Jurkat, Clone E6-1 (cell line): ENCODE measurements at places on chromosomes 2 and 18.

- no peak for DNase-seq
Observed at GRCh38 chr2:32363597-32363996, 6.8 kb downstream of the BIRC6 start.

DNA sequence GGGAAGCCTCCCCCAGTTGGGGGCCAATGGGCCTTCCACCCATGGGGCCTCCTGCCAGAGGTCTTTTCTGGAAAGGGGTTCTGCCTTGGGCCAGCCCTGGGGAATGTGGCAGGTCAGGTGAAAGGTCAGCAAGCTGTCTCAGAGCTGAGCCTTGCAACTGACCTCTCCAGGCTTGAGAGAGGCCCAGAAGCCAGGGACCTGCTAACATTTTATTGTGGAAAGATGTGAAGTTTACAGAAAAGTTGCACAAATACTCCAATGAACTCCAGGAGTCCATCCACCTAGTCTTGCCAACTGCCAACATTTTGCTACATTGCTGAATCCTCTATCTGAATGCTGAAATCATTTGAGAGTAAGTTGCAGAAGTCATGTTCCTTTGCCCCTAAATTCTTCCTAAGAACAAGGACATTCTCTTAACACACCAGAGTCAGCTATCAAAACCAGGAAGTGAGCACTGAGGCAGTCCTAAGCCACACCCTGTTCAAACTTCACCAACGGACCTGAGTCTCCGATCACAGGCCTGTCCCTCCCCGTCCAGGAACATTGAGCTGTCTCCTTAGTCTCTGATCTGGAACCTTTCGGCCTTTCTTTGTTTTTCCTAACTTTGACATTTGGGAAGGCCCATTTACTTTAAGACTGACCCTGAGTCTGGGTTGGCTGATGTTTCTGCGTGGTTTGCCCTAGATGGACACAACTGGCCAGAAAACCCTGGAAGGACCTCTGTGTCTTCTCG, 4.0 kb downstream of the SNORC start:
- no peak for DNase-seq

DNA sequence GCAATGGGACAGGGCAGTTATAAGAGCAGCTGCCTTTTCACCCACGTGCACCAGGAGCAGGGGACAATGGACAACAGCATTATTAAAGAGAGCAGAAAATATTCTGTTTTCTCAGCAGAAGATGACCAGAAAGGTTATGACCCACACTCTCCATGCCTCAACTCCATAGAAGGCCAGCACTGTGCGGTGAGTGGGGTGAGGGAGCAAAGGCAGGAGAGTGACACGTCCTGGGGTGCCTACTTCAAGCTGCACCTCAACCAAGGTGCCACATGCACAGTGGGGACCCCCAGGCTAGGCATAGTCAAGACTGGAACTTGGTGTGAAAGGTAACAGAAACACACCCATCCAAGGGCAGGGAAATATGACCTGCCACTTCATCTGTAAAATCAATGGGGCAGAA, 50.4 kb downstream of the POLR1A start:
- DNase-seq: no peak

DNA sequence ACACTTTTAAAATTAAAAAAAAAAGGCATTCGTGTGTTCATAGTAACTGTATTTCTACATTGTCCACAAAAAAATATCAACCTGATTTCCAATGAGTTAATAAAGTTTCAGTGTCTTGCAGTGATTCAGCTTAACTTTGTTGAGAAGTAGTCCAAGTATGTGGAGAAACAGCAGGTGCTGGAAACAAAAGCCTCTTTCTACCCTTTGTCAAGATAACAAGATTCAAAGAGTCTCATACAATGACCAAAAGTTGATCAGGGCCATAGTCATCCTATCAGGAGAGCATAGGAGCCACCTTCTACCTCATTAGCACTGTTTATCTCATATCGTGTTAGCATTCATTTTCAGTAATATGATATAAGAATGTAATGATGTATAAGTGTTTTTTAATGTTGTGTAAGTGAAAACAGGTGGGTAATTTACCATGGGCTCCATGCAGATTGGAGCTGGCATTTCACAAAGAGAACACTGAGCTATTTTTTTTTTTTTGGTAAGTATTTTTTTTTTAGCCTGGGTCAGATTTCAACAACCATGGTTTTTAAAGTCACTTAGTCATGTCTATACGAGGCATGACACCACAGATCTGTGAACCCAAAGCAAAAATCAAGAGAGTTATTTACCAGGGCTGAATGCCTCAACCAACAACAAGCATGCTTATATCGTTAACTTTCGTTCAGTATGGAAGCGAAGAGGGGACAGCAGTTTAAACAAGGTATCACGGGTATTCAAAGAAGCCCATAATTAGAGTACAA, 165.0 kb upstream of the ZNF521 start:
- no peak for DNase-seq

DNA sequence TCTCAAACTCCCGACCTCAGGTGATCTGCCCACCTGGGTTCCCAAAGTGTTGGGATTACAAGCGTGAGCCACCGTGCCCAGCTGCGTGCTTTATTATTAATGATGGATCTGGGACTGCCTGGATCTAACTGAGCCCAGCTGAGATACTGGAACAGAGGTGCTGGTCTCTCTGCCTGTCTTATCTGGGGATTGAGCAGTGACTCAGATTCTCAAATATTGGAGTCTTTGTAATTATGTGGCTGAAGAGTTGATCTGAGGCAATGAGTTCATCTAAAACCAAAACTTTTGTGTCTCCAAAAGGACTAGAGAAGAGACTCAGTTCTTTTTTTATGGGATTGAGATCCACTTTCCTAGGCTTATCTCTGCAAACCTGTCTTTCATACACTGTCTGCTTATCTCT, 16.3 kb downstream of the PLEKHB2 start:
- DNase-seq: no peak

- DNase-seq: no peak
Observed at GRCh38 chr2:38105922-38106321, 30.0 kb upstream of the CYP1B1 start.

- no peak for DNase-seq
Observed at GRCh38 chr18:47604021-47604420, 326.4 kb downstream of the SMAD2 start.

GRCh38 chr2:221975151-221975550, 323.6 kb downstream of the PAX3 start:
- DNase-seq: no peak

- DNase-seq: no peak
Observed at GRCh38 chr2:65482971-65483370, 50.6 kb upstream of the SPRED2 start.

DNA sequence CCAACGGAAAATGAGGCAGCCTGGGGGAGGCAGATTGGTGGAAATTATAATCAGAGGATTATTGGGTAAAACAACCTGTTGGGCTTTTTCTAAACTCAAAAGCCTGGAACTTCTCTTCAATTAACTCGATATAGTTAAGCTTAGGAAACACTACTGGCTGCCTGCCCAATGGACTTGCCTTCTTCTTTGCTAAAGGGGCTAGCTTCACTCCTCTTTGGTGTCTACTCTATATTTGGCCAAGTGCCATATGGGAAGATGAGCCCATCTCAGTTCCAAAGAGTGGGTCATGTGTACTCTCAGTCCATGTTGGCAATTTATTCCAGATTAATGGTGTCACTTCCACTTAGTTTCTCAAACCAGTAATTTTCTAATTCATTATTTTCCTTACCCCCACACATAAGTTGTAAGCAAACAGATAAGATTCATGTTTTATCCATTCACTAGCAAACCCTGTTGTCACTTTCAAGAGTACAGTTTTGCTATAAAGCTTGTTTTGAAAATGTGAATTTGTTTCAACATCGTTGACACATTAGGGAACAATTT, 34.3 kb downstream of the DARS1 start:
- DNase-seq: no peak
